CD4-positive, alpha-beta T cell treated with Interferon alpha-2 for 1 hour (primary cell): ENCODE measurements at places on chromosomes 7 and 10.

GRCh38 chr10:114823077-114823463, 1.5 kb downstream of the FHIP2A start:
- no peak for DNase-seq

- DNase-seq: no peak
Measured at GRCh38 chr7:35617041-35617440, 77.9 kb downstream of the HERPUD2 start.

- DNase-seq: no peak
Measured at GRCh38 chr7:54839575-54840213, 80.7 kb upstream of the SEC61G start.

- DNase-seq: peak; percentile 53
Measured at GRCh38 chr10:113007343-113007771, 57.3 kb downstream of the TCF7L2 start.

GRCh38 chr10:99497343-99498025, 35.3 kb upstream of the NKX2-3 start:
- DNase-seq: no peak

GRCh38 chr10:86310291-86310690, 56.3 kb downstream of the GRID1 start:
- no peak for DNase-seq

DNA sequence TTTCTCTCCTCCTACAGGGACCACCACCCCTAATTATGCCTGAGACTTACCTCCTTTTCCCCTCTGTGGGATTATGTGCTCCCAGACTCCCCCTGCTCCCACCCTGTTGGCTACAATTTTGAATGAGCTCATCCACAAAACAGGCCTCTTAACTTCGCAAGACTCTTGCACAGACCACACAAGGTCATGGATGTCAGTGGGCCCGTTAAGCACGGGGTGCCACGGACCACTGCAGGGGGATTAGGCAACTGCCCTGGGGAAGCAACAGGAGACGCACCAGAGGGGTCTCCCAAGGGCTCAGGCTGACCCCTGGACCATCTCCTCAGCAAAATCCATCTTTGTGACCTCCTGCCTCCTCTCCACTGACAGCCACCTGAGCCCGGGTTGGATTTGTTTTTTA, 42.1 kb upstream of the COL13A1 start:
- no peak for DNase-seq

- DNase-seq: no peak
Measured at GRCh38 chr10:93873420-93874115, 20.2 kb upstream of the SLC35G1 start.

DNA sequence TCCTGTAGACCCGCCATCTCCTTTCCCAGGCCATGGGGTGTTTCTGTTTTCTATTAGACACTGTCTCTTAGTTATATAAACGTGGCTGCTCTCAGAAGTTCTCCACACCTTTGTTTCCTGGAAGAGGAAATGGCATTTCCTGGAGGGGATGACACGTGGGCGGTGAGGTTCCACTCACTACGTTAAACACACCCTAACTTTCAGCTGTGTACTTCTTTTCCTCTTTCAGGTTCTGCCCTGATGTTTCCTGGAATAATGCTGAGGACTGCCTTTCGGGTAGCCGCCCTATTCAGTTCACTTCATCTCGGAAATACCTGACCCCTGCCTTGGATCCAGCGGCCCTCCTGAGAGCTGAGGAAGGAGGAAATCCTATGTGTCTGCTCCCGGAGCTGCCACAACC, 3.4 kb upstream of the PRKCQ start:
- peak; percentile 90 for DNase-seq

- no peak for DNase-seq
Measured at GRCh38 chr10:94983555-94983954, 45.1 kb downstream of the CYP2C9 start.

- no peak for DNase-seq
Measured at GRCh38 chr7:114392686-114393085, 21.9 kb upstream of the FOXP2 start.

- no peak for DNase-seq
Measured at GRCh38 chr7:35495377-35495776, 199.6 kb downstream of the HERPUD2 start.

DNA sequence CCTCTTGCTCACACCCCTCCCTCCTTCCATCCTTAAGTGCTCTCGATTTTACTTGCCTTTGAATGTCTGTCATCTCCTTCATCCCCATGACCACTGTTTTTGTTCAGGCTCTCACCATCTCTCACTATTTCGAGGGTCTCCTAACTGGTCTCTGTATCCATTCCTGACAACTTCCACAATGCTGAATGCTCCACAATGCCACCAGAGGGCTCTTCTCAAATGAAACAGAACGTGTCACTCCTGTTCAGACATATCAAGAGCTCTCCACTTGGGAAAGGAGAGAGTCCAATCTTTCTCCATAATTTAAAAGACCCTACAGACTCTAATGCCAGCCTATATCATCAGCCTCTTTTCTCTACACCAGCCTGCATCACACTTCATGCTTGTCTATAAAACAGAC, 9.0 kb upstream of the SLC13A1 start:
- DNase-seq: no peak

- DNase-seq: peak; percentile 49
Measured at GRCh38 chr10:103692952-103693811, 162.2 kb downstream of the SH3PXD2A start.
